ENCODE measurements at places on chromosomes 7 and 10.
A peak's percentile ranks its signal among the peaks of the same experiment; 100 is the strongest.

GRCh38 chr10:130110246-130111112 lies at the start of gene C10orf143:
TSS of gene C10orf143 (minus strand) at chr10:130110830. CDS start at chr10:130110772, 58 bp downstream.
- DNase-seq: peak; percentile 98

DNA sequence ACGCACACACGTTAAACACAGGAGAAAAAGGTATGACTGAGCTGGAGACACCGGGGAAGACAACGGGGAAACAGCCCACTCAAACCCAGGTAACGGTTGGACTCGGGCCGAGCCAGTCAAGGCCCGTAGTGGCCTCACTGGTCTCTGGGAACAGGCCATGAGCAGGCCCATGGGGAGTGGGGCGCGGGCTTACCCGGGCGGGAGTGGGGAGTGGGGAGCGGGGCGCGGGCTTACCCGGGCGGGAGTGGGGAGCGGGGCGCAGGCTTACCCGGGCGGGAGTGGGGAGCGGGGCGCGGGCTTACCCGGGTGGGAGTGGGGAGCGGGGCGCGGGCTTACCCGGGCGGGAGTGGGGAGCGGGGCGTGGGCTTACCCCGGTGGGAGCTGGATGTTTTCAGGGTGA lies 11.5 kb downstream of the INTS1 start:
- DNase-seq: no peak

DNA sequence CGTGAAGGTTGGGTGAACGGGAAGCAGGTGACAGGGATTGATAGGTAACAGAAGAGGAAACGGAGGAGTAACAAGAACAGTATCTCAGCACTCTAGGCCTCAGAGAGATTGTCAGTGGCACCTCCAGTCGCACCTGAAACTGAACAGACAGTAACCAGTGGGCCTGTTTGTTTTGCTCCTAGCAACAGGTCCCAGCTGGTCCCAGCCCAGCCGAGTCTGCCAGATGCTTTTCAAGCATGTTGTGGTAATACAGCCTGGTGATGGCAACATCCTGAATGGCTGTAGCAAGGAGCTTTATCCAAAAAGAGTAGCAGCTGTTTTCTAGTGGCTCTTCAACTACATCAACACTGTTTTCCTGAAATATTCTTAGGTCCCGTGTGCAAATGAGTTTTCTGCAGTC lies 4.7 kb downstream of the CACNB2 start:
- no peak for DNase-seq

GRCh38 chr10:100129424-100129823 lies 47.8 kb upstream of the CPN1 start:
- no peak for DNase-seq

GRCh38 chr7:76293407-76293901 lies 9.0 kb upstream of the HSPB1 start:
- no peak for DNase-seq

GRCh38 chr7:158809596-158809995 lies 19.7 kb downstream of the ESYT2 start:
- DNase-seq: no peak

GRCh38 chr10:44995914-44996669 lies 4.6 kb upstream of the ZNF22 start:
- DNase-seq: no peak

GRCh38 chr10:128431083-128431482 lies 304.9 kb upstream of the MKI67 start:
- no peak for DNase-seq

- DNase-seq: no peak
These were observed 34.3 kb upstream of the ZNF32 start for GRCh38 chr10:43682956-43683355.

DNA sequence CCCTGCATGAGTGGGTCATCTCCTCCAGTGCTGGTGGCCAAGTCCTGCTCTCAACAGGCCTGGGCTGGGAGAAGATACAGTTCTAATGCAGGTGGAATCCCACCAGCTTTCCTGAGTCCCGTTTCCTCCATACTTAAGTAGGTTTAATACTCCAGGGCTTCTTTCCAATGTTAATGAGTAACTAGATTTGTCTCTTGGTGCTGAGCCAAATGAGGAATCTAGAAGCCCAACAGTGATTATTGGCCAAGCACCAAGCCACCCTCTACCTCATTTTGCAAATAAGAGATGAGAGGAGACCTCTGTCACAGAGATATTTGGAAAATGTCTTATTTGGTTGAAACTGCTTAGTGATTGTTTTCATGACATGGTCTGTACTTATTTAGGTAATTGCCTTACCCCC lies 37.1 kb downstream of the STARD3NL start:
- DNase-seq: no peak

DNA sequence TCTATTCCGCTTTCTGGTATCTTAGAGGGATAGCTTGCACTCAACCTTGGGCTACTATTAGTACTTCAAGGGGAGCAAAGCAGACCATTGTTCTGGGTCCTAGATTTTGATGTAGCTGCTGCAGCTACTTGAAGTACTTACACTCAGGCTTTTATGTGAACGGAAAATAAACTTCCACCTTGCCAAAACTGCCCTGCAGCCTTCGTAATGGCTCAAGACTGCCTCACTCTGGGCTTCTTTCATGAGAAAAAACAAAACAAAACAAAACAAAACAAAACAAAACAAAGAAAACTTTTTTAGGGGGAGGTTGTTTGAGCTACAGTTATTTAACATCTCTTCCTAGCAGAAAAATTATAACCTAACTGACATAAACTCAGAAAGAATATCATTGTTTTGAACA lies 19.4 kb upstream of the EPHB6 start:
- DNase-seq: no peak

DNA sequence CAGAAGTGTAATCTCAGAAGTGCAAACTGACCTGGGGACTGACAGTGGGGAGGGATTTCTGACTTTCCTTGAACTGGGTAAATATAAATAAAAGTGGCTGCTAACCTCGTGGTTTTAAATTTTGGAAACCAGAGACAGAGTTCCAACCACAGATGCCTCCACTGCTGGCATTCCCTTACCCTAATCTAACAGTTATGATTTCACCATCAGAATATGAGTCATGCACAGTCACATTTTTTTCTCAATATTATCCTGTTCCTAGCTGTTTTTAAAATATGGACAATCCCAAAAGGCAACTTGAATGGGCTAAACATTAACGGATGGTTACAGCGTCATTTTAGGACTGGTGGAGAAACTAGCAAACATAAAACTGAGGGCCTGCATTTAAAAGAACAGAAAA lies 264.3 kb upstream of the INHBA start:
- no peak for DNase-seq

DNA sequence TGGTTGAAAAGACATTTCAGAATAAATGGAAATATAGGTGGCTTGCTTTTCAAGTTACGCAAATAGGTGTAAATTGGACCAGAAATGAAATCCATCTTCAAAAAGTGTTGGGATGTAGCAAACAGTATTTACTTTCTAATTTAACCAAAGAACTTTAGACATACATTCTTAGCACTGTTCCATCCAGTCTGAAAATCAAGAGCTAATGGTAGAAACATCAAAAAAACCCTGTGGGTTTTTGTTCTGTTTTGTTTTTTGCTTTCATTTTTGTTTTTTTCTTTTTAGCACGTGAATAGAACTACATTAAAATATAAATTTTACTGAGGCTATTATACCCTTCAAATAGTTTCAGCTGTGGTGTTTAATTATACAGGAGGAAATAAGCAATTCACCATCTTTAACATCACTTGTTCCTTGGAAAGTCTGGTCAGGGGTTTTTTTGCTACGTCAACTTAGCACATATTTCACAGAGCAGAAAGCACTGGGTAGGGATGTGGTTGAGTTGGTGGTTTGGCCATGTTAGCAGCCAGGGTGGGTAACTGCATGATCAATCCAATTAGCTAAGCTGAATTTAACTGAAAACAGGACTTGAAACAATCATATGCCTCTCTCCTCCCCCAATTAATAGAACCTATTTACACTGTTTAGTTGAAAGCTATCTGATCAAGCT lies 275.4 kb upstream of the PFKP start:
- DNase-seq: peak; percentile 15

- no peak for DNase-seq
These were observed 42.7 kb upstream of the RSBN1L start for GRCh38 chr7:77653572-77653971.

DNA sequence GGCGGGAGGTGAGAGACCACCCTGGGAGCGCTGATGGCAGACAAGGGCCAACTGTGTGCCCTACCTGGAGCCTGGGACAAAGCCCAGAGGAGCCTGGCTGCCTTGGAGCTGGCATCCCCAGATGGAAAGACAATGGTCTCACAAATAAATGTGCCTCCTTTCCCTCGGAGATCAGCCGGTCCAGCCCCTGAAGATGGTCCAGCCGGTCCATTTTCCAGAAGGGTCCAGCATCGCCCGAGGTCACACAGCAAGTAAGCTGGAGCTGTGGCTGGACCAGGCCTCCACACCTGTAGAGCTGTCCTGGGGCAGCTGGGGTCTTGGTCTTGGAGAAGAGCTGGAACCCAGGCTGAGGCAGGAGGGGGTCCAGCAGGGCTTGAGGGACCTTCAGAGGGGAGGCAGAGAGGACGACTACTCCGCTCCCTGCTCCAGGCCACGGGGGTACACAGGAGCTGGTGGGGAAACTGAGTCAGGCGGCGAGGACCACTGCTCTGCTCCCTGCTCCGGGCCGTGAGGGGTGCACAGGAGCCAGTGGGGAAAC lies 3.6 kb downstream of the ELFN1 start:
- no peak for DNase-seq

GRCh38 chr10:125221716-125222115 lies 61.4 kb upstream of the CTBP2 start:
- no peak for DNase-seq

DNA sequence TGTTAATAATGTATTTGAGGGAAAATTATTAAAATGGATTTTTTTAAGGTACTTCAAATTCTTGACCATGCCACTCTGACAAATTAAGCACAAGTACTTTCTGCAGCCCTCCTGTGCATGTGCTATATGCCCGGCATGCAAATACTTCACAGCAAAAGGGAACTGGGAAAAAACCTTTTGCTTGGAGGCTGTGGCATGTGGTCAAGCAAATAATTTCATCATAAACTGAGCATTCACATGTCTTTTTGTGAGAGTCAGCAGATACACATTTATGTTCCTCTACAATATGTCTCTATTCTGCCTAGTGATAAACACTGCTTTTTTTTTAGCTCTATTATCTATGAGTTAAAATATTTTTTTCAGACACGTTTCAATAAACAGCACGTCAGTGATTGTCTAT lies 53.7 kb upstream of the SEMA3A start:
- DNase-seq: no peak

DNA sequence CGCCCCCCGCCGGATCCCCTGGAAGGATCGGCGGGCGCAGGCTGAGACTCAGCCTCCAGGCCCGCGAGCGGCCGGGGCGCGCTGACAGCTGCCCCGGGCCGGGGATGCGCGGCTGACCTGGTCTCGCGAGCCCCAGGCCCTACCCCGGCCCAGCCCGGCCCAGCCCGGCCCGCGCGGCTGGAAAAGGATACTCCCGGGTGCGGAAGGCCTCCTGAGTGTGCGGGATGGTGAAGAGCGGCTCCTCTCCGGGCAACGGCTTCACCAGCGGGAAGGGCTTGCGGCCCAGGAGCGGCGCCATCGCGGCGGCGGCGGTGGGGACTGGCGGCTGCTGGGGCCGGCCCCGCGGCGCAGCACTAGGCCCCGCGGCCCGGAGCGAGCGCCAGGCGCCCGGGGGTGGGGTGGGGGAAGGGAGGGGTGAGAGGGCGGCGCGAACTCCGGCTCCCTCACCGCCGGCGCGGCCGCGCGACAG lies 423 bp downstream of the BAZ1B start:
- DNase-seq: no peak

GRCh38 chr7:104794154-104794553 lies 219.9 kb upstream of the KMT2E start:
- no peak for DNase-seq

- peak; percentile 1 for DNase-seq
These were observed 473 bp downstream of the PPP1R9A start for GRCh38 chr7:94907811-94908322.

DNA sequence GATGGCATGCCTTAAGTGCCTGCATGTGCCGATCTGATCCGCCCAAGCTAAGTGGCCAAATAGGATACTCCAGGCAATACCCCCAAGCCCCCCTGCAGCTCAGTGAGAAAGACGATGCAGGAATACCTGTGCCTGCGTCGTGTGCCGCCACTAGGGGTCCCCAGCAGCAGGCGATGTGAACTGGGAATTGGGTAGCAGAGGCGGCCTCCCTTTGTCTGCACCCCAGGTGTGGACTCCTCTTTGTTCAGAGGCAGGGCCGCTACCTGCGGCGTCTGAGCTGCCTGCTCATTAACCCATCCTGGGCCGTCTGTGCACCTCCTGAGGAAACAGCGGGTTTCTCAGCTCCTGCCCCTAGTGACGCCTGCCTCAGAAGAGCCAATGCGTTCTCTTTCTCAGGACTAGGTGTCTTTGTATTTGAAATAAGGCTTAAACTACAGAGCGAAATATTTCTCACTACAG lies 4.8 kb upstream of the CHN2 start:
- DNase-seq: no peak

GRCh38 chr10:69880301-69881081 lies 78.8 kb downstream of the COL13A1 start:
- DNase-seq: no peak

- DNase-seq: no peak
These were observed 34.1 kb upstream of the CAPZA2 start for GRCh38 chr7:116828281-116828680.

DNA sequence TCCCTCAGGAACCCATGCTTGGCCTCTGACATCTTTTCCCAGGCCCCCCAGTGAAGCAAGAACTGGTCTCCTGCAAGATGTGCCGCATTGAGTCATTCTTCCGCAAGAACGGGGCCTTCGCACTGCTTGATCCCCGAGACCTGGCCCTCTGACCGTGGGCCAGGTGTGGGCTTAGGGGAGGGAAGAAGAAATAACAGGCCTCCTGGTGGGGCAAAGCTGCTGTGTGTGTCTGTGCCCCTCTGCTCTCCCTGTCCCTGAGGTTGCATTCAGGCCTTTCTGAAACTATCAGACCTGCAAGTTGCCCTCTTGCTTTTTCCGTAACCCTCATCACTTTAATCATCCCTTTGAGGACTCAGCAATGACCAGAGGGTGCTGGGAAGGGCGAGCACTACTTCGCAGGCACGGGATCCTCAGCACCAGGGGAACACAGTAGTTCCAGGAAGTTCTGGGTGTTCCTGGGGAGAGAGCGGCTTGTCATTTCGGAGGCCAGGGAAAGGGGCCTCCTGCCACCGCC lies 6.0 kb downstream of the ATP6V1F start:
- no peak for DNase-seq

DNA sequence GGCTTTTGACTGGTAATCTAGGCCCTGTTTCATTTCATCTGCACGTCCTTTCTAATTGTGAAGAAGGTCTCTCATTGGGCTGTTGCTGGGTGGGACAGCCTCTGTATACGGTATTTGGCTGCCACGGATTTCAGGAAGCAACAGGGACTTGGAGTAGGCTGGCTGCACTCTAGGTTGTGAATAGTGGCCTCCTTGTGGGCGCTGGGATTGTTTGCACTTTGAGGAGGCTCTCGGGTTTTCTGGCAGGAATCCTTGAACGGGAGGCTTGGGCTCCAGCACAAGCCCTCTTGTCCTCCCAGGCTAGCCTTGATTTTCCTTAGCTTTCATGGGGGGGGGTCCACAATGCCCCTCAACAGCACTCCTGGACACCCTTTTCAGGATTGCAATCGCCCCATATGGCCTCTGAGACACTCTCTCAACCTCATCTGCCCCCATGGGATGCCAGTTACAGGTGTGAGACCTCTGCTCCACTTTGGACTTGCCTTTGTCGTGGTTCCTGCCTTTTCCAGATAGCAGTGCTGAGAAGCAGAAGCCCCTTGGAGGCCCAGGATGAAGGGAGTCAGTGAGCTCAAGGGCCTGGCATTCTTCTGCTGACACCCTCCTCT lies 33.9 kb upstream of the ZNF273 start:
- DNase-seq: no peak
